ENCODE measurements at places on chromosomes 3 and 15. TPM values are rescaled to one million over a fixed set of nuclear protein-coding genes. Genes with fewer than 3 reads are reported as not detected.

- no peak for DNase-seq
Observed at GRCh38 chr3:143831994-143832393, 16.3 kb downstream of the SLC9A9 start.

GRCh38 chr3:192772240-192772894, 45.0 kb upstream of the FGF12 start:
- peak; percentile 85 for DNase-seq

- DNase-seq, result no peak
Observed at GRCh38 chr15:38750786-38751185, 186.2 kb upstream of the RASGRP1 start.

GRCh38 chr3:72855001-72855400, 6.8 kb upstream of the SHQ1 start:
- DNase-seq, result no peak

DNA sequence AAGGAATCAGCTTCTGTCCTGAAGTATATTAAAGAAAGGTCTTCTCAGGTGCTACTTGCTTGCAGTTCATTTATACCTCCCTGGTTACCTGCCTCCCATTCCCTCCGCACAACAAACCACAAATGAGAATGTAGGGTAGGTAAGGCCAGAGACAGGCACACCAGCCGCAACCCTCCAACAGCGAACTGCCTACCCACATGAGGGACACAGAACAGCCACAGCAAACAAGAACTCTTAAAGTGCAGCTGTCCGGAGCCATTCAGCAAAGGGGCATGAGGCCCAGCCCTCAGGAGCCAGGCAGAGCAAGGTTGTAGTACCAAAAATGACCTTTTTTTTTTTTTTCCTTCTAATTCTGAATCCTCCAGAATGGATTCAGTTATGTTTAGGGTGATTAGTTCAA, 52.4 kb downstream of the SPSB4 start:
- no peak for DNase-seq

GRCh38 chr15:69536726-69537512, 84.3 kb downstream of the RPLP1 start:
- no peak for DNase-seq

- DNase-seq, result no peak
Observed at GRCh38 chr3:133973249-133973980, 56.3 kb downstream of the SLCO2A1 start.

DNA sequence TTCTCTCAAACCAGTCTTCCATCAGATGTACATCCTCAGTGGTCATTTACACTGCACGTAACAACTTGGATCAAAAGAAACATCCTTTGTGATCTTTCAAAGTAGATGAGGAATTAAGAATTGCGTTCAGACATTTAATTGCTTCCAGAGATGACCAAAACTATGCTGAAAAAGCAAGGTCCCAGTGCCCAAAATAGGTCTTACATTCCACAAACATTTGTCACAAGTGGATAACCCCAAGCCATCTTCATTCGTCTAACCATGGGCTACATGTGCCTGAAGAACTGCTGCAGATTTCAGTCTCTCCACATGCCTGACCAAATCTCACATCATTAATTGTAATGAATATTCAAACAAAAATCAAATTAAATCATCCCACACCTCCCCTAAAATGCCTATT, 273.6 kb downstream of the SHOX2 start:
- no peak for DNase-seq

DNA sequence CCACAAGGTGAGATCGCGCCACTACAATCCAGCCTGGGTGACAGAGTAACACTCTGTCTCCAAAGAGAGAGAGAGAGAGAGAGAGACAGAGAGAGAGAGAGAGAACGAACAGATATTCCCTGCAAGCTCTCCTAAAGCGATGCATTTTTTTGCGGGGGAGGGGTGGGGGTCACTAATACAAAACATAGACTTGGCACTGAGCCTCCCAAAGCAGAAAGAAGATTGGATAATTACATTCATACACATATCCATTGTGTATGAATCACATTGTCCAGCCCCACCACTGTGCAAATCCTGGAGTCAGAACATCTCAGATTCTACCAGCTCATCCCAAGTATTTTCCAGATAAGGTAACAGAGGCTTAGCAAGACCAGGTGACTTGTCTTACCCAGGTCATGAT, 459.9 kb downstream of the MAGI1 start:
- DNase-seq, result no peak

DNA sequence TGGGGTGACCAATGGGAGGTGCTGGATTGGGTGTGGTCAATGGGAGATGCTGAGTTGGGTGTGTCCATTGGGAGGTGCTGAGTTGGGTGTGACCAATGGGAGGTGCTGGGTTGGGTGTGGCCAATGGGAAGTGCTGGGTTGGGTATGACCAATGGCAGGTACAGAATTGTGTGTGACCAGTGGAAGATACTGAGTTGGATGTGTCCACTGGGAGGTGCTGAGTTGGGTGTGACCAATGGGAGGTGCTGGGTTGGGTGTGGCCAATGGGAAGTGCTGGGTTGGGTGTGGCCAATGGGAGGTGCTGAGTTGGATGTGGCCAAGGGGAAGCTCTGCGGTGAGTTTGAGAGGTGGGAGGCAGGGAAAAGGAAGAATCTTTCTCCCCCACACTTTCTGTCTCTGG, 250.0 kb upstream of the PROK2 start:
- DNase-seq, result no peak

GRCh38 chr15:97059281-97059680, 728.8 kb downstream of the NR2F2 start:
- DNase-seq, result no peak

- no peak for DNase-seq
Observed at GRCh38 chr3:31946484-31947081, 34.5 kb downstream of the OSBPL10 start.

GRCh38 chr3:188264226-188265207, 110.6 kb downstream of the LPP start:
- no peak for DNase-seq

DNA sequence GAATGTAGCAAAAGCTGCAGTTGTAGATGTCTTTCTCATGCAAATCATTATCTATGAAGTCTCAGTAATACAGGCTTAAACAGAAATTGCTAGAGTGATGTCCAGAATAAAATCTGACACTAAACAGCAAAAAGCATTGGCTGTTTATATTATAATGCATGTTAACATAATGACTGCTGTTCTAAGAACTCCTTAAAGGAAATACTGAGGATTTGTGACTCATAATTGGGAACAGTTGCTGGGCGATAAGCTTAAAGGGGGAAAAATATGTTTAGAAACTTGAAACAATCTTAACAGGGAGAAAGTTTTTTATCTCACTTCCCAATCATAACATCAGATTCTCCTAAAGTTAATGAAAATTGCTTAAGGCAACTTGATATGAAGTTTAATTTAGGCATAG, 17.5 kb downstream of the TIPARP start:
- DNase-seq, result no peak

CPA3 gene
- total RNA-seq, result 2.1 TPM

CHRM5 gene
- total RNA-seq, result under 0.01 TPM

TRAT1 gene
- total RNA-seq, result not detected

TRIM42 gene
- total RNA-seq, result not detected

GNAT1 gene
- total RNA-seq, result not detected

MED12L gene
- total RNA-seq, result 2.2 TPM

MYL3 gene
- not detected for total RNA-seq

SIDT1 gene
- total RNA-seq, result under 0.01 TPM

KBTBD12 gene
- total RNA-seq, result not detected

Data from osteoblast (primary cell).